Fibroblast of lung (primary cell): ENCODE measurements at places on chromosomes 7 and 10. TPM values are rescaled to one million over a fixed set of nuclear protein-coding genes. Genes with fewer than 3 reads are reported as not detected.

- DNase-seq, result no peak
Measured at GRCh38 chr10:70492786-70493659, 14.5 kb downstream of the PALD1 start.

Gene HABP2
- not detected in 2 replicates for polyA plus RNA-seq

DNA sequence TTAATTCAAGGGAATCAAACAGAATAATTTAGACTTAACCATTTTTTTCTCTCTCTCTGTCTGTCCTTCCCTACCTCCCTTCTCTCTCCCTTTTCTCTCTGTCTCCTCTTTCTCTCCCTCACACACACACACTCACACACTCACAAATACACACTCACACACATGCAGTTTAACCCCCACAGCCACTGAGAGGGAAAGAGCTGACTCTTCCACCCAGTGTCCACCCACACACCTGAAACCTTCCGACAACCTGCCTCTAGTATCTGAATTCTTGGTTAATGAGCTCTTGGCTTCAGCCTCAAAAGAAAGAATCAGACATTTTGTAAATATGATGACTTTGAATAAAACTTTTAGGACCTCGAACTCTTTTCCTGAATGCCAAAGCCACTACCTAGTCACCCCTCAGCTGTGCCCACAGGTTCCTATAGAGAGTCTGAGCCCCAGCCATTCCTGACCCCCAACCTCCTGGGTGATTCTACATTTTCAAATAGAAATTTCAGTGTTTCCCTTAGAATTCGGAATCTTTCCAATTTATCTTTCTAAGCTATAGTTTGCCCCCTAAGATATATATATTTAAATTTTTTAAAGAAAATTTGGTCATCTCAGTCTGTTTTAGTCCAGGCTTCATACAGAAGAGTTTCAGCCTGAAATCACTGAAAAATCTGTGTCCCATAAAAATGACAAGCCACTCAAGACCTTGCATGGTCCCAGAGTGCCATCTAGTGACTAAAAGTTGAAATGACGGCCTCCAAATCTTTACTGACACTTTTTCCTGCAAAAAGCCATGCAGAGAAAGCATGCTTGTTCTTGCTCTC is 202.8 kb downstream of the IPMK start:
- peak; percentile 61 for DNase-seq

DNA sequence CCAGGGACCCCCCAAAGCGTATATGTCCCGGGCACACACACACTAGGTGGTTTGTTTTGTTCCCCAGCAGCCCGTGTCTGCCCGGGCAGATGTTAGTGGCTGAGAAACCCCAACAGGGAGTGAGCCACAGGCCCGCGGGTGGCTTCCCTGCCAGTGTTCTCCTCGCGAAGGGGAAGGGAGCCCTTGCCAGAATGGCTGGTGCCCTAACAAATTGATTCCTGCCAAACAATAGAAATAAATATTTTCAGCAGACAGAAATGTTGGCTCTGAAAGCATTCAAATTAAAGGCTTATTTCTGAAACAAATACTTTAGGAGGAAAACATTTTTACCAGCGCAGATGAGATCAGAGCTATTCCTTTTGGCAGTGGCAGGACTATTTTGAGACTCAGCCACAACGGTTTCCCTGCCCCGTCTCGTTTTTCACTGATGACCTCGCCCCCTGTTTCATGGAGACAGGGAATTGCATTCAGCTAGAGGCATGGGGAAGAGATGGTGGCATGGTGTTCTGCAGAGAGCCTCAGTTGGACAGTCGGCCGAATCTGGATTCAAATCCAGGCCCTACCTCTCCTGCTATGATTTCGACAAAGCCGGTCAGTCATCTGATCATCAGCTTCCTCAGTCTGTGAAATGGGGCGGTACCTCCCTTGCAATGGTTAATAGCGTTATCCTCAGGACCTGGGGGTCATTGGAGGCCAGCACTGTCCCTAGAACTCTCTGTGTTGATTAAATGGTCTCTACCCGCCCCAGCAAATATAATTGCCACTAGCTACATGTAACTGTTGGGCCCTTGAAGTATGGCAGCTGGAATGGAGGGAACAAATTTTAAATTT is 84.5 kb downstream of the CUX1 start:
- peak; percentile 67 for DNase-seq

GRCh38 chr7:65269150-65269856 is 104.4 kb upstream of the ZNF92 start:
- peak; percentile 47 for DNase-seq

DNA sequence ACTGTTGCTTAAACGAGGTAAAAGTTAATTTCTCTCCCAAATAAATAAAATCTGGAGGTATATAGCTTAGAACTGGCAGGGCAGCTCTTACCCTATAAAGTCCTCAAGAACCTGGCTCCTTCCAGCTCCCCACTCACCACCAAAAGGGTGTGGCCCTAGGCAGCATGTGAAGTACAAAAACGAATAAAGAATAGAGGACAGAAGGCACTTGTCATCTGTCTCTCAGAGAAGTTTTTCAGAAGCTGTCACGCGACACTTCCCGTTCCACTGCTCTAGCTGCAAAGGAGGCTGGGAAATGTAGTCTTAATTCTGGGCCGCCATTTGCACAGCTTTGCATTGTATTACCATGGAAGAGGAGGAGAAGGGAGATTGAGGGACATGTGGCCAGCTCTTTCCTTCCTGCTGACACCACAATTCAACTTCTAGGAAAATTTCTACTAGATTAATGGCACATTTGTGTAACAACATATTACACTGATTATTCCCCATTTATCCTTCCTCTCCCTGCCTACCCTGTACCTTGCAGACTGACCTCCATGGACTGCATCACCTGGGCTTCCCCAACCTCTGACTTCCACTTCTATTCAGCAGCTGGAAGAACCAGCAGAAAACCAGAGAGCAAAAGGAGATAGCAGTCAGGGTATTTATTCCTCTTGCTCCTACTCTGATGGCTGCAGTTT is 62.2 kb downstream of the CCDC71L start:
- peak; percentile 72 for DNase-seq
